T-helper 1 cell (primary cell): ENCODE measurements at places on chromosomes 1 and 21.

DNA sequence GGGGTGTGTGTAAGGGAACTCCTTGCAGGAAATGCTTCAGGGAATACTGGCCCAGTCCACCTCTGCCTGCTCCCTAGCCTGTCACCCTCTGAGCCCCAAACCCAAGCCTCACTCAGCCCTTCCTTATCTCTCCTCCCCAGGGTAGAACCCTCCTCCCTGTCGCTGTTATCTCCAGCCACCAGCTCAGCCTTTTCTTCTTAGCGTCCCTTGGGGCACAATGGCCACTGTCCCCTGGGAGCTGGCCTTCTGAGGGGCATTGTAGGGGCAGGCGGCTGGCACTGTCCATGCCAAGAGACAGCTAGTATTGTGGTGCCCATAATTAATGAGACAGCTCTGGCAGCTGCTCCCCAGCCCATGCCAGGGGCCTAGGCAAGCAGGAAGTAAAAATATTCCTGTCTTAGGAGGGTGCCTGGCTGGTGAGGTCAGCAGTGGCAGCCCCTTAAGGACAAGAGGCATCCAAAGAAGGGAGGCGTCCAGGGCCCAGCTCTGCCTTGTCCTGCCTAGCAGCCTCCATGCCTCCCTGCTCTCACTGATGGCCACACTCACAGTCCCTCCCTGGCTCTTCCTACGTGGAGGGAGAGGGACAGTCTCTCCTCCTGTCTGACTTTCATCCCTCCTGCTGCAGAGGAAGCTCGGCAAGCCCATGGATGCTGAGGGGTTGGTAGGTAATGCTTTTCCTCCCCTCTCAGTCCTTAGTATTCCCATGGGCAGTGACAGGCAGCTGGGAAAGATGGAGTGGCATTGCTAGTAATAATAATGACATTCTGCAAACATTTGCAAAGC lies 37.5 kb downstream of the KCNQ4 start:
- DNase-seq = no peak

DNA sequence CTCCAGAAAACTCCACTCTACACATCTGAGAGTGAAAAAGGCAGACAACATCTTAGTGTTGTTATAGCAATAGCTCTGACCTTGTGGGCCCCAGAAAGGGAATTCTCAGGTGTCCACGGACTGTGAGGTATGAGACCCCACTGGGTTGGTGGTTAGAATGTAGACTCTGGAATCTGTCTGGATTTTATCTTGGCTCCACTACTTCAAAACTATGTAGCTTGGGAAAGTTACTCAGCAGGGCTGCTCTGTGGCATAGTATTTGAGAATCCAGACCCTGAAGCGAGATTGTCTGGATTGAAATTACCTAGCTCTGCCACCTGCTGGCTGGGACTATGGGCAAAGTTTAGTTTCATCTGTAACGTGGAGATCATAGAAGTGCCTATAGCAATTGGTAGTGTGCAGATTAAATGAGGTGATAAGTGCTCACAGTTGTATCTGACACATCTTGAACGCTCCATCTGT lies 25.8 kb downstream of the PRDM2 start:
- peak; percentile 52 for DNase-seq

DNA sequence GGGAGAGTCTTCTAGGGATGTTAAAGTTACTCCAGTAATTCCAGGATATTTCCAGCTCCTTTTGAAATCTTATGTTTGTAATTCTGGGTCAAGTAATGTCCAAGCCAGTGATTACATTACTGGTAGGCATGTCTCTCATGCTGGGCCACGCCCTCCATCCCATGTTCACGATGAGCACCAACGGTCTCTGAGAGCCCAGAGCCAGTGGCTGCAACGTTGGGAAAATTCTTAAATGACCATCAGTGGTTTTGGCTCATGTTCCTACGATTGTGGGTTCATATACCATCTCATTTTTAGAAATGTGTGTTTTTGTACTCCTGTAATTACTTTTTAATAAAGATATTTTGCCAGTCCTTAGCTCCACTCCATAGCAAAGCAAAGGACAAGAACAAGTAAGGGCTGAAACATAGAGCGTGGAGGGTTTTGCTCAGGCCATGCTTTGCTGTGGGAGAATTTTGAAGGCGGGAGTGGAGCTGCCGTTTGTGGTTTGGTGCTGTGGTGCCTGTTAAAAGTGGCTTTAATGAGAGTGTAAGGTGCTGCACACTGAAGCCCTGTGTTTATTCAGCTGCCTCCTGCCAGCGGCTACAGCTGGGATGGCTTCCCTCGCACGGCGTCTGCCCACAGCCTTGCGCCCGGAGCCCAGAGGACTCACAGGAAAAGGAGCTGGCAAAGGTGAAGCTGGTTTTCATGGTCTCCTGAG lies 28.9 kb downstream of the VANGL1 start:
- DNase-seq = no peak

- no peak for DNase-seq
These were observed 9.0 kb upstream of the KCNE2 start for GRCh38 chr21:34354836-34355235.

GRCh38 chr1:207673399-207673798 lies 28.5 kb downstream of the CR1L start:
- no peak for DNase-seq

- DNase-seq = no peak
These were observed 112.4 kb upstream of the VANGL1 start for GRCh38 chr1:115529216-115529897.

GRCh38 chr1:236685917-236686814 lies at the start of gene ACTN2:
Gene ACTN2 (plus strand): TSS chr1:236686499. CDS start chr1:236686674, 175 bp downstream.
- peak; percentile 17 for DNase-seq

DNA sequence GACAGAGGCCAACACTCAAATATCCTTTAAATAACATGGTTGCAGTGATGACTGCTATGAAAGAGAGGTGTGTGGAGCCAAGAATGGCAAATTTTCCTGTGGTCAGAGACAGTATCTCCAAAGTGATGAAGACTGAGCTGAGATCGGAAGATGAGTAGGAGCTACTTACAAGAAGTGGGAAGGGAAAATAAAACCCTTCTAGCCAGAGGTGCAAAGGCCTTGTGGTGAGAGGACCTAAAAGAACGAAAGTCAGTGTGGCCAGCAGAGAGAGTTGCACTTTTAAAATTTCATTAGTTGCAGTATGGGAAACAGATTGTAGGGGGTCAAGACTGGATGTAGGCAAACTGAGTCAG lies 17.8 kb downstream of the SLAMF7 start:
- no peak for DNase-seq

GRCh38 chr1:66335859-66336640 lies 197.9 kb upstream of the SGIP1 start:
- peak; percentile 96 for DNase-seq

DNA sequence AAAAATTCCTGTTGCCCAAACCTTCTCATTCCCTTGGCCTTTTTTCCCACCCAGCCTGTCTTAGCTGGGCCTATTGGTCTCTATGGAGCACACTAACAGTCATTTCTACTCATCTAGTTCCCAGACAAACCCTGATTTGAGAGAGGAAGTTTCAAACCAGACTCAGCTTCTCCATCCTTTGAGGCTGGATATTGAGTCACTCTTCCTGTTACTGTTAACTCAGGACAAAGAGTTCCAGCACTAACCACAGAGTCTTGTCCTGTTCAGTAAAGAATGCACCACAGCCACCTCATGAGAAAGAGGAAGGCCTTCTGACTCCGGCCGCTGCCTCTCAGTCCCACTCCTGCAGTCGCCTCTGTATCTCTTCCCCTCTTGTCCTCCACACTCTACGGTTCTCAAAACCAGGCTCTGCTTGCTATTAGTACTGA lies 137.8 kb downstream of the PTPRC start:
- no peak for DNase-seq

DNA sequence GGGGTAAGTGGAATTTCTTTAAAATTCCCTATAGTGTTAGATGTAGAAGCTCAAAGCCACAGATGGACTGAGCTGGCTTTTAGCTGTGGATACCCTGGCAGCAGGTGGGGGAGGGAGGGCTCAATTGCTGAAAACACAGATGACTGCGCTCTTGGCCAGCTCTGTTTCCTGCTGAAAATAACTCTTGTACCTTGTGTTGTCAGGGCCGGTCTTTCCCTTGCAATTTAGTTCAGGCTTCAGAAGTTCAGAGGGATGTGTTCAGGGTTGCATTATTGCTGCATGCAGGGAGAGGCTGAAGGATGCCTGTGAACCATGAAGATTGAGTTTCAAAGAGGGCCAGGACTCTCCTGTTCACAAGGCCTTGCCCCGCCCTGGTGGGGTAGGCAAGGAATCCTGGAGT lies 58.1 kb upstream of the GCLM start:
- DNase-seq = no peak

DNA sequence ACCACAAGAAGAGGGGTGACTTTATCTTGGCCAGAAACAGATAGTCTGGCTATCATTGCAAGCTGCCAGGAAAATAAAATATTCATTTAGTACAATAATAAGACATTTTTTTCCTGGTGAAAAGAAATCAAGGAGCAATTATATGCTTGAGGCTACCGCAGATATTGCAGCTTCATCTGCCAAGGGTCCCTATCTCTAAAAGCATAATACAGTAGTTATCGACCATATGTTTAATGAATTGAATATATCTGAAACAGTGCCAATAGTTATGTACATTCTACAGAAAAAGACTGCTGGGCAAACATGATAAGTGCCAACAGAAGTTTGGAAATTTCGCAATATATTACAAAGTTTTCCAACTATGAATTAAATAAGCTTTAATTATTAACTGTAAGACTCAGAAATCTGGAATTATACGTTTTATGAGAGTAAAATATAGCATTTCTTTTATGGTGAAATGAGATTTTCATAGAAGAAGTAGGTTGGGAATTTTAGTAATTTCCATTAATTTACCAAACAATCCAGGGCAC lies 561.1 kb upstream of the ZP4 start:
- no peak for DNase-seq

DNA sequence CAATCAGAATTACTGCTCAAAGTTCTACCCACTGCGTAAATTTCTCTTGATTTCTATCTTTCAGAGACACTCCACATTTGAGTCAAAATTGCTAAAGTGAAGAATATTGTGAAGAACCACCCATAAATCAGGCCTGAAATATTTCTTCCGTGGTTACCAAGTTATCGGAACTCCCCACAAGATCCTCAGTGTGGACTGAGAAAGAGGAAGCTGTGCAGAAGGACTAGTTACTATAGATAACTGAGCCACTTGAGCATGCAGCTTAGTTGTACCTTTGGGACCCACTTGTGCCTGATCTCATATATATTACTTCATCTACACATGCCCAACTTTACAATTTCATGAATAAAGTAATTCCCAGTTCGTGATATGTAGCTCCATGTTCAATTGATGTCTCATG lies 18.4 kb downstream of the RWDD3 start:
- DNase-seq = no peak

GRCh38 chr1:207022996-207023679 lies 9.4 kb downstream of the C1orf116 start:
- no peak for DNase-seq

GRCh38 chr1:185129708-185130107 lies 27.0 kb downstream of the TRMT1L start:
- no peak for DNase-seq

DNA sequence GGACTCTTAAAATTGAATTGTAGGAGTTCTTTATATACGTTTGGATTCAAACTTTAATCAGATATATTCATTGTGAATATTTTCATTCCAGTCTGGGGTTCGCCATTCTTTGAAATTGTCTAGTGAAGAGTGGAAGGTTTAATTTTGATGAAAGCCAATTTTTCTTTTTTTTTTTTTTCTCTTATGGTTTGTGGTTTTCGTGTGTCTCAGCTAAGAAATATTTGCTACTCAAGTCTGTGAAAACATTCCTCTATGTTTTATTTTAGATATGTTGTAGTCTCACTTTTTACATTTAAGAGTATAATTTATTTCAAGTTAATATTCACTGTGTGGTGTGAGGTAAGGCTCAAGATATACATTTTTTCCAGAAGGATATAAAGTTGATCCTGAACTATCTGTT lies 220.5 kb downstream of the KCNT2 start:
- no peak for DNase-seq

DNA sequence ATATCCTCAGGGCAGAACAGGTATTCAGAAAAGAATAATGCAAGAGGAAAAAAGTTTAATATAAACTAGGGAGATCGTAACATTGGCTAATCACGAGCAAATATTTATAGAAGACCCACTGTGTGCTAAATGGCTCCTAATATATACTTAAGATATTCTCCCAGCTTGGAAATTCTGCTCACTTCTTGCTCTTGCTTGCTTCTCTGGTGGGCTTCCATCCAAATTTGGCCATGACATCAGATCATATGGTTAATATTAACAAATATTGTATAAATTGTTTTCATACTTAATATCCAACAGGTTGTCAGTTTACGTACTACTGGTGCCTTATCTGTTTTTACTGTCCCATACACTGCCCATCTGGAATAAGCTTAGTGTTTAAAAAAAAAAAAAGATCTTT lies 1.1 kb downstream of the COX20 start:
- no peak for DNase-seq
